ENCODE measurements at places on chromosomes 13 and 19.

- peak; percentile 51 for DNase-seq
These were observed 6.0 kb downstream of the SIGLEC11 start for GRCh38 chr19:49954933-49955332.

DNA sequence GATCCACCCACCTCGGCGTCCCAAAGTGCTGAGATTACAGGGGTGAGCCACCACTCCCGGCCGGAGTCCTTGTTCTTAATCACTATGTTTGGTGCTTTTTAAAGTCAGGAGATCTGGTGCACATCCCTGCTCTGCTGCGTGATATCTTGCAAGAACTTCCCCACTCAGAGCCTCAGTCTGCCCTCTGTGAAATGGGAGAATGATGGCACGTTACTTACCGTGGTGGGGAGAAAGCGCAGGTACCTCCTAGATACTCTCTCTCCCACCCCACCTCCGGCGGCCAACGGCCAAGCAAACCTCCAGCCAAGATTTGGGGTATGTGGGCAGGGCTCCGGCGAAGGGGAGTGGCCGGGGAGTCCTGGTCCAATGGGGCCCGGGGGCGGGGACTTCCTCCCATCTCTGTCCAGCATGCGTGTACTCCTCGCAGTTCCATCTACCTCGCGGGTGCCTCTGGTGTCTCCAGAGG lies at the start of gene RYR1:
Gene RYR1 (plus strand): TSS at position 424 of the 466 bp plus-strand sequence. CDS start 139 bp downstream, outside the sequence.
- peak; percentile 39 for DNase-seq

- DNase-seq = no peak
These were observed 56.3 kb downstream of the PSG3 start for GRCh38 chr19:42683917-42684513.

DNA sequence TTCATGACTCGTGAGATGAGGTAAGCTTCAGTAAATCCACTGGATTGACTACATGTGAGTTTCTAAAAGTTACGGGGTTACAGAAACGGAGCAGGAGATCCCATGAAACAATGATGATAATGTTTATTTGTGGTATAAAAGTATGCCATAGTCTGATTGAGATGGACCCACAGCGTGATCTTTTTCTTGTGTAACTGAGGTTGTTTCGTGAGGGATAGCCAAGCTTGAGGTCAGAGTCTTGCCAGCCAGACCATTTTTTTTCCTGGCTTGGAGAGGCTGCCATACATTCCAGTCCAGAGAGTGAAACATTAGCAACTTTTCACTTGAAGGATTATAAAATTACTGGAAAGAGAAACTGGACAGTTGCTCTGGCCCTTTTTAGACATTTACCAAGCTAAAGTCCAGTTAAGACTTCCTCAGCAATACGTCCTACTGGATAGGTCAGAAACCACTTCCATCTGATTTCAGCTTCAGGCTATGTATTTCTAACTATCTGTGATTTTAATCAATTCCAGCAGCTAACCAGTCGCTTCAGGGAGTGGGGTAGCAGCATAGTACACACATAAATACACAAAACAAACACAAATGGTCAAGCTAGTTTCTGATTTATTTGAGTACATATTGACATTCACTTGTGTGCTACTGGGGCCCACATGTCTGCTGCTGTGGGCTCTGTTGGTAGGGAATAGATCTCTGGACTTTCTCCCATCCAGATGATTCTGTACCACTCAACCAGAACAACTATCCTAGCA lies 194.6 kb downstream of the POSTN start:
- no peak for DNase-seq

DNA sequence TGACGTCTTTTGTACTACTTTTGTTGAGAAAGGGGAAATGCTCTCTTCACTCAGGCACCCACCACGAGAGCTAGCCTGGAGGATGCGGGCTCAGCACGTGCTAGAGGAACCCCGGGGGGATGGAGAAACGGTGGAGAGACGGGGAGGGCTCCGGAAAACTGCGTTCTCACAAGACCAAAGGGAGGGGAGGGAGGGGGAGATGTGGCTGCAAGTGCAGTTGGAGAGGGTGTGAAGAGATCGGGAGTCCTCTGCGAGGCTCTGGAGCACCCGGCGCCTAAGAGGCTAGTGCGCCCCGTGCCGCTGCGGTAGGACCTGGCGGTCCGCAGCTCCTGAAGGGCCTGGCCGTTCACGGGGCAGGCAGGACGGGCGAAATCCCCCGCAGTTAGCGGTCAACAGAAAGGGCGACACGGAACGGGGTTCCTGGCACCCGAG lies 43.4 kb upstream of the XPO4 start:
- DNase-seq = peak; percentile 21

DNA sequence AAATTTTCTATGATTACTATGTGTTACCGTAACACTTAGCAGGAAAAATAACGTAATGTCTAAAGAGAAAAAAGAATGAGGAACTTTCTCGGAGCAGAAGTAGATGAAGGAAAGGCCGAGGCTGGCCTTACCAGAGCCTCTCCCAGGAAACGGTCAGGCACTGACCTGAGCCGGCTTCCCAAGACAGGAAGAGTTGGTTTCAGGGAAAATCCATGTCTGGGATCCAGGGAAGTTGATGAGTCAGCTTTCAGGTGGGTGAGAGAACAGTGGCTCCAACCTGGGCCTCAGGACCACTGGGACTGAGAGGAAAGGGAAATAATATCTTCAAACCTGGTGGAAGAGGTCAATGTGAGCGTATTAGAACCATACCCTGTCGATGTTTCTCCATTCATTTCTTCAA lies 93.3 kb upstream of the UBL3 start:
- DNase-seq = no peak

GRCh38 chr19:28487999-28488398 lies 725.0 kb downstream of the UQCRFS1 start:
- peak; percentile 57 for DNase-seq

All from mucosa of descending colon (tissue), 3 donors.